AG09309 (cell line): ENCODE measurements at places on chromosomes 2 and 18.

GRCh38 chr18:55224086-55224625, 264.9 kb upstream of the CCDC68 start:
- no peak for DNase-seq

GRCh38 chr2:11624893-11625292, 45.1 kb downstream of the NTSR2 start:
- DNase-seq, result no peak

DNA sequence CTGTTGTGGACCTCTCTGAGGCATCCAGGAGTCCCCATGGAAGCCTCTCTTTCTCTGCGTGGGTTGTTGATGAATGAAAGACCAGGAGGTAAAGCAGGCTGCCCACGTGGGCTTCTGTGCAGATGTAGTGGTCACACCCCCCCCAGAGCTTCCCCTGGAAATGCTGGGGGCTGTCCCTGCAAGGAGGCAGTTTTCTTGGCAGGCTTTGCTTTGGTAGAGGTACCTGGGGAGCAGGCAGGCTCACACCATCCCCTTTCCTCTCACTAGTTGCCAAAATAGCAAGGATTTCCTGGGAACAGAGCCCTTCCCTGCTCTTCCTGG, 97.6 kb upstream of the MAP3K20 start:
- no peak for DNase-seq

DNA sequence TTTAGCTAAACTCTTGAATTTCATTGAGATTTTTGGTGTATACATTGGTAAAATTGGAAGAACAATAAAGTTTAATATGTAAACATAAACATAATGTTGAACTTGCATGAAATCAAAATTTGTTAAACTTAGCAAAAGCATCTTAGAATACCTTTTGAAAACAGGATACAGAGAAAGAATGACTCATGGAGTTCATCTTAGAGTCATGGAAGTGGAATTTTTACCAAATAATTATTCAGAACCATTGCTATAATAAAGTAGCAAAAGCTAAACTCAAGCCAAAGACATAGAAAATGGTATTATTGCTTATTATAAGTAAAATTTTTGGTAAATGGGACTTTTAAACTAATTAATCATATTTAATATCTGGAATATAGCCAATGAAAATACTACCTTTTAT, 841.6 kb upstream of the SLC39A10 start:
- DNase-seq, result no peak

GRCh38 chr18:26864658-26865057, 849 bp downstream of the AQP4 start:
- DNase-seq, result no peak

GRCh38 chr18:46152436-46152807, 48.2 kb downstream of the HAUS1 start:
- DNase-seq, result peak; percentile 43

GRCh38 chr2:152402780-152403759, 68.1 kb downstream of the FMNL2 start:
- no peak for DNase-seq

GRCh38 chr2:214497489-214497888, 86.6 kb downstream of the VWC2L start:
- no peak for DNase-seq

DNA sequence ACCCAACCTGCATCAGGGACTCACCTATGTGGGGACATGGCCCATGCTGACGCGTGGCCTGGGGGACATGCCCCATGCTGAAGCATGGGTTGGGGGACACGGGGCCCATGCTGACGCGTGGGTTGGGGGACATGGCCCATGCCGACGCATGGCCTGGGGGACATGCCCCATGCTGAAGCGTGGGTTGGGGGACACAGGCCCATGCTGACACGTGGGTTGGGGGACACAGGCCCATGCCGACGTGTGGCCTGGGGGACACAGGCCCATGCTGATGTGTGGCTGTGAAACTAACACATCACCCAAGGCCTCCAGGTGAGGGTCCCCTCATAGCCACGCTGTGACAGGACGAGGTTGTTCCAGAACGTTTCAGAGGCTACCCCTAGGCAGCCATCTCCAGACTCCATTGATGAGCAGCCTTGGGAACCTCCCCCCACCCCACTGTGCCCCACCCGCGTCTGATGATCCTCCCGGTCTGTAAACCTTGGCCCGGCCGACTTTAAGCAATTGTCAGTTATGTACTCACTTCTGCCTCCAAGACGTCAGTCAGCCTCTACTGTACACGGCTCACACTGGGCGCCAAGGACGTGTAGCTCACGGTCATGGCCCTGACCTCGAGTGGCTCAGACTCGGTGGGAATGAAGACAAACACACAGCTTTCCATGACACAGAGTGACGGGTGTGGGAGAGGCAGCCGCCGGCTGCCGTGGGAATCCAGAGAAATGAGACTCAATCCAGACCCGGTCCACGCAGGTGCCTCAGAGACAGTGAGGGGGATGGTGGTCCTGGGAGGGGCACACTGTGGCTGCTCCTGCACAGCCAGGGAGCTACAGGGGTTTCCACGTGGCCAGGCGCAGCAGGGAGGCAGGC, 50.2 kb upstream of the SLC66A3 start:
- no peak for DNase-seq

- DNase-seq, result no peak
Observed at GRCh38 chr2:157508676-157509075, 64.8 kb upstream of the CYTIP start.

DNA sequence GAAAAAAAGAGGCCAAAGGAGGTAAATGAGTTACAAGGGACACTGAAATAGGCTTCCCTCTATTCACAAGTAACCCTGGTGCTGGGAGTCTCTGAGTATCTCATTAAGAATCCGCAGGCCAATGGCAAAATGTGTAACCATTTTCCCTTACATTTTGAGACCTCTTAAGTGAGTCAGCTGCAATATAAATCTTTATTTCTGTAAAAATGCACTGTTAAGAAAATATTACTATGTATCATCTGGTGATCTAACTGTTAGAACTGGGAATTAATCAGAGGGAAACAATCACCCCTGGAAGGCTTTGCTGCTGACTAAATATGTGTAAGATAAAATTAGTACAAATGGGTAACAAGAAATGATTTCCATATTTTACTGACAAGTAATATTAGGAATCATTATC, 483.1 kb upstream of the CHST9 start:
- DNase-seq, result peak; percentile 17

GRCh38 chr2:149449017-149449416, 118.6 kb downstream of the LYPD6 start:
- no peak for DNase-seq

DNA sequence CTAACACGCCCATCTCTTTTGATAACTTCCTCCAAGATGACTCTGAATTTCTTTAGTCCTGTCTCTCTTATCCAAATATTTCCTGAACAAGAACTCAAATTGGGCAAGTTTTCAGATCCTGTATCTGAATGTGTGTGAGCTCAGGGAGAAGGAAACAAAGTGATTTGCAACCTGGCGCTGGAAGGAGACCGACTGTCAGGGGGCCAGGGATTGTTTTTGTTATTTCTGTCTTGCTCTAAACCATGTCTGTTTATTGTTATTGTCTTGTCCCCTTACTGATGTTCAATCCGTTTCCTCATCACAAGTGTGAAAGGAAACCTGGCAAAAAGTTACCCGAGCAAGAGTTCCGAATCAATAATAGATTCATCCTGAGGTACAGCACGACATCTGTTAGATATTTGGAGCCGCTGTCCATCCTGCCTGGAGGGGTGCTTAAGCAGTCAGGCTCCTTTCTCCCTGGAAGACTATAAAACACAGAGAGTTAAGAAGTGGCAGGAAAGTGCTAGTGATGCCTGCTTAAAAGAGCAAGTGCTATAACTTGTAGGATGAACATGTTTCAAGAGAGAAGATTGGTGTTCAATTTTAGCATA, 132.5 kb upstream of the OSR1 start:
- no peak for DNase-seq

DNA sequence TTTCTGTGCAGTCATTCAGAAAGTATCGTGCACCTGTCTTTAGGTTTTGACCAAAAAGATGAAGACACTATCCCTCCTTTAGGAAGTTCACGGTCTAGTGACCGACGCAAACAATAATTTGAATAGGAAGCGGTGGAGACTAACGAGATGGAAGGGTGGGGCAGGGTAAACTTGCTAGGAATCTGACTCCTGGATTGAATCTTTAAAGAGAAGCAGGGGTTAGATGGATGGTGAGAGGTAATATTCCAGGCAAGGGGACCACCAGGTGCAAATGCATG, 651 bp upstream of the TXNL1 start:
- DNase-seq, result no peak
